ENCODE measurements at places on chromosomes 16 and 17.

- no peaks in the 10 kb centered on the region for H3K27me3 ChIP-seq
- peaks cover 45% of the 10 kb centered on the region for H3K36me3 ChIP-seq
- peaks cover 12% of the 10 kb centered on the region for H3K4me1 ChIP-seq
- H3K27ac ChIP-seq = peak overlapping the region; percentile 53
Observed at GRCh38 chr17:16040710-16041251, 41.2 kb downstream of the TTC19 start.

- H3K4me1 ChIP-seq = no peaks in the 10 kb centered on the region
- no peak for DNase-seq
- H3K4me3 ChIP-seq = no peak overlapping the region
- peaks cover 13% of the 10 kb centered on the region for H3K36me3 ChIP-seq
Observed at GRCh38 chr17:58344791-58345157, 7.2 kb downstream of the SUPT4H1 start.

GRCh38 chr16:77684181-77684526, 38.2 kb upstream of the NUDT7 start:
- H3K36me3 ChIP-seq = no peaks in the 10 kb centered on the region
- H3K4me3 ChIP-seq = no peak overlapping the region
- no peak overlapping the region for H3K27ac ChIP-seq
- DNase-seq = no peak

DNA sequence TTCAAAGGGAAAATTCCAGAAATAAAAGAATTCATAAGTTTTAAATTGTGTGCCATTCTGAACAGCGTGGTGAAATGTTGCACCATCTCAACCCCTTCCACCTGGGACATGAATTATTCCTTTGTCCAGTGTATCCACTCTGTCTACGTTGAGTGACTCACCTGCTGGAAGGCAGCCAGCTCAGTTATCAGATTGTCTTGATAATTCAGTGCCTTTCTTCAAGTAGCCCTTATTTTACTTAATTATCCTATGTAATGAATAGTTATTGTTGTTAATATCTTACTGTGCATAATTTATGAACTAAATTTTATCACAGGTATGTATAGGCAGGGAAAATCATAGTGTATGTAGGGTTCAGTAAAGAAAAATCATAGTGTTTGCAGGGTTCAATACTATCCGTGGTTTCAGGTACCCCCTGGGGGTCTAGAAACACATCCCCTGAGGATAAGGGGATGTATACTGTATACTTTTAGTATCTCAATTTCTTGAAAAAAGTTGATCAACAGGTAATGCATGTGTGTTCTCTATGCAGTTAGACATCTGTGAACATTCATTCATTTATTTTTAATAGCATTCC, 7.7 kb upstream of the PCTP start:
- H3K27me3 ChIP-seq = peaks cover 2% of the 10 kb centered on the region
- peak; percentile 19 for DNase-seq
- no peak overlapping the region for H3K27ac ChIP-seq
- no peak overlapping the region for H3K4me3 ChIP-seq

- H3K27ac ChIP-seq = peak overlapping the region; percentile 94
- peaks cover 13% of the 10 kb centered on the region for H3K4me1 ChIP-seq
Observed at GRCh38 chr17:6752068-6752909, 3.6 kb upstream of the XAF1 start.

DNA sequence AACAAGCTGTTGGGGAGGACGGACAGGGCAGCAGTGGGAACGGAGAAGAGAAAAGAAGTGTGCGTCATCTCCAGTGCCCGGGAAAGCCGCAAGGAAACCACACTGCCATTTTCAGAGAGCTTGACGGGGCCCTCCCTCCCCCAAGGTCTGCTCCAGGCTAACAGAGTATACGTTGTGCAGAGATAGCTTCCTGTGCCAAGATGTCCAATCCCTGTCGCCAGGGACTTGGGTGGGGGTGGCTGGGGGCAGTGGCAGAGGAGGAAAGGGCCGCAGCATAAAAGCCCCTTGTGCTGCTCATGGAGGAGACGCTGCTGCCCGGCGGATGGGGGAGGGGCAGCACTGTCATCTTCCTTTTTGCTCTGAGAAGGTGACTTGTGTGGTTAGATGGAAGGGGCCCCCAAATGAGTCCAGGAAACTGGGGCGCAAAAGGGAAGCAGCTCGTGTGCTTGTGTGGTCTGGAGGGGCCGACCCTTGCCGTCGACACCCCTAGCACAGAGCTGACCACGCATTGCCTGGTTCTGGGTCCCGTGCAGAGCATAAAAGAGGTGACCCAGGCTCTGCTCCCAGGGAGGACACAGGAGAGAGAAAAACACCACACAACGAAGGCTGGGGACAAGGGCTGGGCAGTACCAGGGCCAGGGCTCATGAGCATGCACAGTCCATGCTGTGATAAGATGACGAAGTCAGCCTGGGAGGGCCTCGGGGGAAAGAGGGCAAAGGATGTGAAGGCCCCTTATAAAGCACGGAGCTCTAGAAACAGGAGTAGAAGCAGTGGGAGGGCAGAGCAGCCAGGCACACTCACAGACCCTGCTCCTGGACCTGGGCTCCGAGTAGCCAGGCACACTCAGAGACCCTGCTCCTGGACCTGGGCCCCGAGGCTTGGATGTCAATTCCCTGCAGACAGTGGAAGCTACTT, 372.7 kb downstream of the SLC39A11 start:
- H3K27ac ChIP-seq = no peak overlapping the region
- DNase-seq = peak; percentile 24
- no peaks in the 10 kb centered on the region for H3K27me3 ChIP-seq
- H3K4me3 ChIP-seq = no peak overlapping the region
- H3K36me3 ChIP-seq = peaks cover 4% of the 10 kb centered on the region

- H3K27ac ChIP-seq = no peak overlapping the region
- H3K4me1 ChIP-seq = no peaks in the 10 kb centered on the region
- H3K36me3 ChIP-seq = no peaks in the 10 kb centered on the region
- no peak overlapping the region for H3K4me3 ChIP-seq
Observed at GRCh38 chr17:66570447-66571195, 264.3 kb upstream of the CACNG5 start.

GRCh38 chr17:33016920-33017319, 25.3 kb downstream of the SPACA3 start:
- no peak for DNase-seq
- H3K27ac ChIP-seq = no peak overlapping the region
- H3K4me1 ChIP-seq = no peaks in the 10 kb centered on the region
- no peaks in the 10 kb centered on the region for H3K36me3 ChIP-seq
- no peaks in the 10 kb centered on the region for H3K27me3 ChIP-seq

DNA sequence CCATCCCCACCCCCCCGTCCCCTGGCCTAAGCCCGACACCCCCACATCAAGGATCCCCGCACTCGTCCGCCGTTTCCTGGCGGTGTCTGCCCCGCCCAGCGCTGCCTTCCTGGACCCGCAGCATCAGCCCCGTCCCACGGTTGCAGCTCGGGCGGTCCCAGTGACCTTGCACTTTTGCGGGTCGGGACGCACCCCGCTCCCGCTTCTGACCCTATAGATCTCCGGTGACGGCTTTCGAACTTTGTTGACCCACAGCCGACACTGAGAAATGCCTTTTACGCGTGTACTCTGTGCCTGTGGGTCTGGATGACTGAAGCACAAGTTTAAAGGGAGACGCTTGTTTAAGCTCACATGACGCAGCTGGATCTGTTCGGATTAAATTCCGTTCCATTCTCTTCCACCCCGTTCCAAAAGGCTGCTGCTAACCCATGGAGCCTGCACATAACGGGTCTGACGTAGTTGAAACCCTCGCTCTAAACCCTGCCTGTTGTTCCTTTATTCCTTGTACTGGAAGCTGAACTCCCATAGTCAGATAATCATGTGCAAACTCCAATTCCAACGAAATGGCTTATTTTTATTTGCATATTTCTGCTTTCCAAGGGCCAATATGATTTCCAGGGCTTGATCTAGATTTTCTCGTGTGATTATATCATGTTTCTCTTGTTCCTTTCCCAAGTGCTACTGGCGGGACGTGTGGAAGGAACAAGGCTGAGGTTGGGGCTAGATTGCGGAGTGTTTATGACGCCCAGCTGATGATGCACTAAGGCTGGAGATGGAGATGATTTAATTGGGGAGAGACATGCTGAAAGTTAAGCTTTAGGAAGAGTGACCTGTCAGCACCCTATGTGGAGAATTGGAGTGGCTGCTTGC, 834 bp downstream of the FLYWCH1 start:
- peak overlapping the region; percentile 76 for H3K4me3 ChIP-seq
- H3K27me3 ChIP-seq = peaks cover 9% of the 10 kb centered on the region
- DNase-seq = peak; percentile 29
- no peaks in the 10 kb centered on the region for H3K4me1 ChIP-seq

DNA sequence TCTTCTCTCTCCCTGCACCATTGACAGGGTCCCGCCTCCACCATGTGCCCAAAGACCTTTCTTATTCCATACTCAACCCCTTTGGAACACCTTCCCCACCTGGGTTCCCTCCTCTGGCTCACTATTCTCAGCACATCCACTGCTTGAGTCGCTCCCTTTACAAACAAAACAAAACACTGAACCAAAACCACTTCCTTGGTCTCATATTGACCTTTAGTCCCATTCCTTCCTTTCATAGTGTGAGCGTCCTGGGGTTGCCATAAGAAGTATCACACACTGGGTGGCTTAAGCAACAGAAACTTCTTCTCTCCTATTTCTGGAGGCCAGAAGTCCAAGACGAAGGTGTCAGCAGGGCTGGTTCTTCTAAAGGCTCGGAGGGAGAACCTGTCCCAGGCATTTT, 6.1 kb upstream of the TNRC6C start:
- H3K27ac ChIP-seq = no peak overlapping the region
- H3K27me3 ChIP-seq = peaks cover 9% of the 10 kb centered on the region
- H3K36me3 ChIP-seq = no peaks in the 10 kb centered on the region
- peak; percentile 8 for DNase-seq

- DNase-seq = no peak
- peaks cover 48% of the 10 kb centered on the region for H3K36me3 ChIP-seq
- no peak overlapping the region for H3K27ac ChIP-seq
- no peak overlapping the region for H3K4me3 ChIP-seq
Observed at GRCh38 chr16:72013389-72013788, 4.8 kb downstream of the DHODH start.

DNA sequence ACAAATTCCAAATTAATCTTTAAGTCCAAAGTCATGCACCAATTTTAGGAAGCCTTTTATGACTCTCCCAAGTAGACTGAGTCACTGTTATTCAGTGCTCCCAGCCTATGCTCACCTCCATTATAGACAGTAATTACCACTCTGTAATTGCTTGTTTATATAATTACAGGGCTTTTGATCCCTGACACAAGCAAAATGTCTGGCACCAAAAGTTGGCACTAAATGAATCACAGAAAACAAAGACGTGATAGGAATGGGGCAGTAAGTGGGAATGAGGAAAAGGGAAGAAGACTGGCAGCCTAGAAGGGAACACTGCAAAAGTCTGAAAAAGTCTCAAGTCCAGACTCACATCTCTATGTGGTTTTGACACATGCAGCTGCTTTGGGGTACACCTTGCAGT, 94.1 kb downstream of the SLC39A11 start:
- no peak for DNase-seq
- no peak overlapping the region for H3K4me3 ChIP-seq
- H3K27me3 ChIP-seq = no peaks in the 10 kb centered on the region
- H3K4me1 ChIP-seq = no peaks in the 10 kb centered on the region
- H3K36me3 ChIP-seq = no peaks in the 10 kb centered on the region

GRCh38 chr16:47646914-47647313, 185.8 kb downstream of the PHKB start:
- no peaks in the 10 kb centered on the region for H3K4me1 ChIP-seq
- no peak for DNase-seq
- no peaks in the 10 kb centered on the region for H3K27me3 ChIP-seq
- no peak overlapping the region for H3K27ac ChIP-seq
- peaks cover 15% of the 10 kb centered on the region for H3K36me3 ChIP-seq

- peaks cover 17% of the 10 kb centered on the region for H3K36me3 ChIP-seq
- H3K4me1 ChIP-seq = peaks cover 23% of the 10 kb centered on the region
- H3K4me3 ChIP-seq = no peak overlapping the region
- H3K27me3 ChIP-seq = no peaks in the 10 kb centered on the region
- DNase-seq = no peak
- no peak overlapping the region for H3K27ac ChIP-seq
Observed at GRCh38 chr16:75238132-75238852, 13.1 kb downstream of the BCAR1 start.

DNA sequence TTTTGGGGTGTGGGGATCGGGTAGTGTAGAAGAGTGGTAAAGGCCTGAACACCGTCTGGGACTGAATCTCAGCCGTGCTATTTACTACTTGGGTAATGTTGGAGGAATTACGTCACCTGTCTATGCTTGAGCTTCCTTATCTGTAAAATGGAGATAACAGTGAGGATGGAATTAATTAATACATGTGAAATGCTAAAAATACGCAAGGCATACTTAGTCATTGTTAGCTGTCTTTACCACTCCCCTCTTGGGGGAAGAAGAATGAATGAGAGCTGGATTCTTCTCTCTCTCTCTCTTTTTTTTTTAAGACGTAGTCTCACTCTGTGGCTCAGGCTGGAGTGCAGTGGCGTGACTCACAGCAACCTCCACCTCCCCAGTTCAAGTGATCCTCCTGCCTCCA, 41.1 kb upstream of the TANGO6 start:
- H3K36me3 ChIP-seq = no peaks in the 10 kb centered on the region
- no peaks in the 10 kb centered on the region for H3K4me1 ChIP-seq
- no peak overlapping the region for H3K4me3 ChIP-seq
- DNase-seq = no peak

GRCh38 chr16:3266873-3267537, 10.6 kb upstream of the MEFV start:
- no peaks in the 10 kb centered on the region for H3K27me3 ChIP-seq
- H3K4me1 ChIP-seq = no peaks in the 10 kb centered on the region
- peak; percentile 36 for DNase-seq

DNA sequence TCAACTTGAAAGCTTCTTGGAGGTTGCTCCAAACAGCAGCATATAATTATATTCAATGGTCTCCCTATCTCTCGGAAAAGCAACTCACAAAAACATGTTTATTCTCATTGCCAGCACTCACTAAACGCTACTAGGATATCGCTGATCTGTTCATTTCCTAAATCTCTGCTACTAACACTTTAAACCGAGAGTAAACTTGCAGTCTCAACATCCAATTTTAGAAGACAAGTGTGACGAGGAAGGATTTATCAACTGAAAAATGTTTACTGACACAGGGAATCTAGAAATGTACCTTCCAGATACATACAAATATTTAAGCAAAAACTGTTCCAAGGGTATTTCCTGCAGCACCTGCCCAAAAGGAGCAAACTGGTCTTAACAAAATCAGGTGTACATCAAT, 56.5 kb downstream of the YWHAE start:
- no peaks in the 10 kb centered on the region for H3K27me3 ChIP-seq
- H3K4me3 ChIP-seq = no peak overlapping the region
- peaks cover 6% of the 10 kb centered on the region for H3K36me3 ChIP-seq
- H3K4me1 ChIP-seq = peaks cover 13% of the 10 kb centered on the region

- peak; percentile 72 for DNase-seq
- peaks cover 5% of the 10 kb centered on the region for H3K4me1 ChIP-seq
- H3K27ac ChIP-seq = peak overlapping the region; percentile 16
- H3K27me3 ChIP-seq = no peaks in the 10 kb centered on the region
- no peak overlapping the region for H3K4me3 ChIP-seq
Observed at GRCh38 chr16:12089492-12090150, 113.1 kb downstream of the SNX29 start.

- H3K27ac ChIP-seq = peak overlapping the region; percentile 63
- H3K36me3 ChIP-seq = peaks cover 30% of the 10 kb centered on the region
- peak overlapping the region; percentile 75 for H3K4me3 ChIP-seq
- H3K27me3 ChIP-seq = no peaks in the 10 kb centered on the region
Observed at GRCh38 chr16:30787613-30788378, 791 bp upstream of the ZNF629 start.

Measured in small intestine (tissue), 16 donors.